ENCODE measurements at places on chromosomes 16 and 17.

DNA sequence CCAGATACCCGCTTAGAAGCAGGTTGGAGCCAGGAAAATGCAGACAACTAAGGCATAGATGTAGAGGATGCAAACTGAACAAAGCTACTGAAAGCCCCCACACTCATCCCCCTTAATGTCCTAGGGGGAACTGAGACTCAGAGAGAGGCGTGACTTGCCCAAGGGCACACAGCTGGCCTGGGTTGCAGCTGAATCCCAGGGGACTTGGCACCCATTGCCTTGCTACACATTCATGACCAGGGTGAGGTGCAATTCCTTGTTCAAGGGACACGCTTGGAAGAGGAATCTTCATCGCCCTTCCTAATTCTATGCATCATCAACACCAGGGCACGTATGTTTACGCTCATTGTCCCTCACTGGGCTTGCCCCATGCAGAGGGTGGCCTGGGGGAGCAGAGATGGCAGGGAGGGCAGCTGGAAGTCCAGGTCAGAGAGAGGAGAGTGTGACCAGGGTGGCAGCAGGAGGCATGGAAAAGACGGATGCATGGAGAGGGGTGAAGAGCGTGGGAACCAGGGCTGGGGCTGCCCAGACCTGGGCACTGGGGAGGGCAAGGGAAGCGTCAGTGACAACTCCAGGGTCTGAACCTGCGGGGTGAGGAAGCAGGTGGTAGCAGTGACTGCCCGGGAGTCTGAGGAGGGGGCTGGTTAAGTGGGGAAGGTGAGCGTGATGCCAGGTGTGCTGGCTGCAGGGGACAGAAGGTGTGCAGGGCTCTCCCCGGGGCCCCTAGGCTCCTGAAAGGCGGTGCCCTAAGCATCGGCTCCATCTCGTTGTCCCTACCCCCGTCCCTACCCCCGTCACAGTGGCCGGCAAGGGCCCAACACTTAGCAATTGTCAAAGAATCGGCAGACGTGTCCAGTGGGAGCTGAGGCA, 267.1 kb upstream of the TNRC6C start:
- peak; percentile 48 for DNase-seq

- DNase-seq = no peak
Measured at GRCh38 chr17:40218006-40218739, 931 bp upstream of the WIPF2 start.

- DNase-seq = no peak
Measured at GRCh38 chr17:78357672-78358537, 2.0 kb downstream of the SOCS3 start.

DNA sequence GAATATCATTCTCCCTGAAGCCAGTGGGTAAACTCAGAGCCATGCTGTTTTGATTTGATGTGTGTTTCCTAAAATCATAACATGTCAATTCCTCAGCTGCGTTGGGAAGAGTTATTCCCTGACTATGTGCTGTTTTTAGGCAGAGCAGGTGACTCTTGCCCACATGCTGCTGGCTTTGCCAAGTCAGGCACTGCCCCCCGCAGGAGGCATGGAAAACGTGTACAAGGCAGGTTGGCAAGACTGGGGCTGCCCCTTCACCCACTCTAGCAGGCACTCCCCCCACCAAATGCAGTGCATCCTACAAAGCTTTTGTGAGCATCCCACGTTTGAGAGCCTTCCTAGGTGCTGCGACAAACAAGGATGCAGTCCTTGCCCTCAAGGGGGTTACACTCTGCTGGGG, 38.3 kb upstream of the NAT9 start:
- DNase-seq = no peak

DNA sequence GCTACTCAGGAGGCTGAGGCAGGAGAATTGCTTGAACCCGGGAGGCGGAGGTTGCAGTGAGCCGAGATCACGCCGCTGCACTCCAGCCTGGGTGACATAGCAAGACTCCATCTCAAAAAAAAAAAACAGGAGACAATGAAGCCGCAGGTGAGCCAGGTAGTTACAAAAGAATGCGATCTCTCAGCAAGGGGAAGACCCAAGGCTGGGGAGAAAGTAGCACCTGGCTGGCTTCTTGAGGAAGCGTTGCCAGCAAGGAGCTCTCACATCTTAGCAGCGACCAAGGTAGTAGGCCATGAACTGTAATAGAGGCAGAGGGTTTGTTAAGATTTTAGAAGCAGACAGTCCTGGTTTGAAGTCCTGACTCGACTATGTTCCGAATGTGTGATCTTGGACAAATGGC, 175.0 kb downstream of the AIPL1 start:
- DNase-seq = no peak

- DNase-seq = no peak
Measured at GRCh38 chr16:11677959-11678881, 10.0 kb downstream of the SNN start.

- no peak for DNase-seq
Measured at GRCh38 chr16:49477250-49477895, 103.8 kb downstream of the C16orf78 start.

DNA sequence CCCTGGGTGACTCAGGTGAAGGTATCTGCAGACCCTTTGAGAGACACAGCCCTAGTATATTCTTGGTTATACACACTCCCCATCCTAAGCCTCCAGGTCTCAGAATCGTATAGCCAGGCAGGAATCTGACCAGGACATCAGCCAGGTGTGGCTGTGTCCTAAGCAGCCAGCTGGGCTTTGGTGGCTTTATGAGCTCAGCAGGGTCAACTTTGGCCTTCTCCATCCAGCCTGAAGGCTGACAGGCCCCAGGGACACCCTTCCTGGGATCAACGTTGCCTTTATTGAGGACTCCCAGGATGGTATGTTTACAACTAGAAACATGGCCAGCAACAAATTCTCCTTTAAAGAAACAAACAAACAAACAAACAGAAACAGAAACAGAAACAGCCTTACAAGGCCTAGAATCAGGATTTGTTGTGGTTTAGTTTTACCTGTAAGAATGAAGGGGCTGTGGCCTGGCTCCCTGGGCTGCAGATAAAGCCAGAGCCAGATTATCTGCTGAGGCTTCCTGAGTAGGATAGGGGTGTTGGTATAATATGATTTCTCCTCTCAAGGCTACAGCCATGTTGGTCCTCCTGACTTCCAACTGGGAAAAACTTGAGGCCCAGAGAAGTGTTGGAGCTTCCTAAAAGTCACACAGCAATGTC, 8.5 kb downstream of the KIF19 start:
- DNase-seq = no peak

- peak; percentile 81 for DNase-seq
Measured at GRCh38 chr16:4511441-4512082, 27.0 kb downstream of the CDIP1 start.

DNA sequence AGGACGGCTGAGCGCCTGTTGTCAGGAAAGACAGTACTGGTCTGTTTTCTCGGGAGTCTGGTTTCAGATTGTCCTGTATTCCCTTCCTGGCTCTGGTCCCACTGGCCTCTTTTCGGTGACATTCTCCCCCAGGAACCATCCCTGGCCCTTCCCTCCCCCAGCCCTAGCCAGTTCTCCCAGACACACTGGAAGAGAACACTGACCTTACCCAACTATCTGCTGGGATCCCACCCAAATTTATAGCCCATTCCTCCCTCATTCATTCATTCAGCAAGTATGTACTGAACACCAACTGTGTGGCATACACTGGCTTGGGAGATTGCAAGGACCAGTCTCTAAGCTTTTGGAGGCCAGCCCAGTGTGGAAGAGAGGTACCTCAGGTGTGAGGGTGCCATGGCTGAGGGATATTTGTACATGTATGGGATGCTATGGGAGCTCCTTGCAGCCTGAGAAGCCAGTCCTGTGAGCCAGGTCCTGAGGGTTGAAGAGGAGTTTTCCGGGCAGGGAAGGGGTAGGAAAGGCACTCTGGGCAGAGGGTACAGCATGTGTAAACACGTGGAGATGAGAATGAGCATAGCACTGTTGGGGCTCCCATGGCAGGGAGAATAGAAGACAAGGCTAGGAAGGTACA, 5.2 kb downstream of the RND2 start:
- no peak for DNase-seq

GRCh38 chr17:78428836-78429617, 50.6 kb downstream of the PGS1 start:
- DNase-seq = no peak

GRCh38 chr16:27481282-27481934, 68.3 kb downstream of the GTF3C1 start:
- no peak for DNase-seq

DNA sequence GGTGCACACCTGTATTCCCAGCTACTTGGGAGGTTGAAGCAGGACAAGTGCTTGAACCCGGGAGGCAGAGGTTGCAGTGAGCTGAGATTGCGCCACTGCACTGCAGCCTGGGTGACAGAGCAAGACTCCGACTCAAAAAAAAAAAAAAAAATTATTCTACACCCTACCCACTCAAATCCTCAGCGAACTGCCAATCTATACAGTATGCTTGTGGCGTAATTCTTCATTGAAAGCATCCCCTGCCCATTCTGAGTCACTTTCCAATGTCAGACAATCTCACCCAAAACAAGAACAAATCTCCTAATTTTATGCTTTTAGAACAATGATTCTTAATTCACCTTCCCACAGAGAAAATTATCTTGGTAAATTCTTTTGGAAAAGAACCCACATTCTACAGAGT, 12.0 kb downstream of the AMFR start:
- no peak for DNase-seq

GRCh38 chr17:77466596-77467223, 325.9 kb downstream of the SEC14L1 start:
- no peak for DNase-seq

DNA sequence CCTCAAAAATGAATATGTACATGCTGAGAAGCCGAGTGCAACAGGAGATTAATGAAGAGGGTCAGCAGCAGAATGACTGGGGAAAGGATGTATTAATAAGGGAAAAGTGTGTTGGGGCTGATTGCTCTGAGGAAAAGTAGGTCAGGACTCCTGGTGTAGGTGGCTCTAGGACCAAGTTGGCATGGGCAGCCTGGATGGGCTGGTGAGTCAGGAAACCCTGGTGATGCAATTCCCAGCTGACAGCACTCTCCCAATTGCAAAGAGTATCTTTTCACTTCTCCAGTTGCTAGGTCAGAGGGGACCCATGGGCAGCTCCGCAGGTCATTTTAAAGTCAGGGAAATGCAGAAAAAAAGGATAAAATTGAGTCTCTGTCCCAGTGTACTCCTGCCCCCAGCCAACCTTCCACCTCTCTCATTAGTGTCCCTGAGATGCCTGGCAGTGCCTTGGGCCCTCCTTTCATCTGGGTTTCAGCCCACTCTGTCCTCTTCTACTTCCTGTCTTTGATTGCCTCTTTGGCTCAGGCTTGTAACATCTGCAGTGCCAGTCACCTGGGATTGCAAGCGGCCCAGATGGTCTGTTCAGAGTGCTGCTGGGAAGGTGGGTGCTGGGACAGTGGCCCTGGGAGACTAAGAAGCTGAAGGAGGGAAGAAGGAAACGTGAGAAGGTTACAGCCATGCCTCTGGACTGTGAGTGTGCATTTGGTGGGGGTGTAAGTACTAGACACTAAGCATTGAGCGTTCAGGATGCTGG, 2177.2 kb downstream of the TP53TG3F start:
- DNase-seq = no peak

DNA sequence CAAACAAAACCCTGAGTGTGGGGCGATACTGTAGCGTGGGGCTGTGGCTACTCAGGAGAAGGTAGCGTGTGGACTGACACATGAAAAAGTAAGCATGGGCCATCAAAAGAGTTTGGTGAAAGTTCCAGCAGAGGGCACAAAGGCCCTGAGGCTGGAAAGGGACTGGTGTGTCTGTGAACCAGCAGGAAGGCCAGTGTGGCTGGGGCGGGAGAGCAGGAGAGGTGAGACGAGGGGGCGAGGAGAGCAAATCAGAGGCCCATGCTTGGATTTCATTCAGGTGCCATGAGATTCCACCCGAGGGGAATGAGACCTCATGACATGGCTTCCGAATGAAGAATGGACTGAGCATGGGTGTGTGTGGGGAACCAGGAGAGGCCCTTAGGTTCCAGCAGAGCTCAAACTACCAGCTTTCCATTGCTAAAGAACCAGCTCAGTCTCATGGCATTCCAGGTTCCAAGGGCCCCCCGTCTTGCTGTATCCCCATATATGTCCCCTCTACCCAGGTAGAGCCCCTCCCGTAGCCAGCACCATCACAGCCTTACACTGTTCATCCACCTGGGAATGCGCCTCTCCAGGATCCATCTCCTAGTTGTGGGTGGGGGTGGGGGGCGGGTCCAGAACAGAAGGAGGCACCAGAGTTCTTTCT, 31.1 kb downstream of the TRPV2 start:
- no peak for DNase-seq

- DNase-seq = peak; percentile 42
Measured at GRCh38 chr16:66408163-66409048, 18.7 kb upstream of the BEAN1 start.

All from ecto neural progenitor cell (in vitro differentiated cells).